NB4 (cell line): ENCODE measurements at places on chromosomes 12 and 14.
A peak's percentile ranks its signal among the peaks of the same experiment; 100 is the strongest.

GRCh38 chr14:99164712-99165111 lies 107.3 kb downstream of the BCL11B start:
- no peak for DNase-seq

DNA sequence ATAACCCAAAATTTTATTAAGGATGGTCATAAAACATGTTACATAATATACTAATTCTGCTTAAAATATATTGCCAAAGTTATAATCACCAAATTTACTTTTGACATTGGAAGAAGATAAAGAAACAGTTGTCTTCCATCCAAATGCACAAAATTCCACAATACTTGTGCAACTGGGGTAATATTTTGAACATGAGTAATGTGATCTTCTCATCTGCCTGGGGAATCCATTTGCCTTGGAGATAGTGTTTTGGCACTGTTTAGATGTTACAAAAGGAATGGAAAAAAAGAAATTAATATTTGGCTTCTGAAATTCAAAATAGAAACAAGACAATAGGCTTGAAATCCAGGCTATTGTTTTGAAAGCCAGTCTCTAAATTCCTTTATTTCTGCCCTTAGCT lies 9.1 kb downstream of the GPR19 start:
- no peak for DNase-seq

- DNase-seq, result peak; percentile 94
Observed at GRCh38 chr12:124655698-124656516, 88.5 kb upstream of the NCOR2 start.

DNA sequence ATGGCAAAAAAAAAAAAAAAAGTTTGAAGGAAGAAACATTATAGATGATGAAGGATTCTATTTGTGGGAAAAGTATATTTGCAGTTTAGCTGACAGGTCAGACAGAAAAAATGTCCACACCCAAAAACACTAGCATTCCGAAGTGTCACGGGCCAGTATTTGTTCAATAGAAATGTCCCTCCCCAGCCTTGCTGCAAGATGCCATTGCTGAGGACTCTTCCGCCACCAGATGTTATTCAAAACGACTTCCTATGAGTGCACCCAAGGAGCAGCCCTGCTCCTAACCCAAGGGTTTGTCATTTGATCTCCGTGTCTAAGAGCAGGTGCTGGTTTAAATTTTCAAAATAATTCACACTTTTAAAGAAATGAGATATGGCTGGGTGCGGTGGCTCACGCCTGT lies 163.1 kb downstream of the GCH1 start:
- DNase-seq, result no peak

DNA sequence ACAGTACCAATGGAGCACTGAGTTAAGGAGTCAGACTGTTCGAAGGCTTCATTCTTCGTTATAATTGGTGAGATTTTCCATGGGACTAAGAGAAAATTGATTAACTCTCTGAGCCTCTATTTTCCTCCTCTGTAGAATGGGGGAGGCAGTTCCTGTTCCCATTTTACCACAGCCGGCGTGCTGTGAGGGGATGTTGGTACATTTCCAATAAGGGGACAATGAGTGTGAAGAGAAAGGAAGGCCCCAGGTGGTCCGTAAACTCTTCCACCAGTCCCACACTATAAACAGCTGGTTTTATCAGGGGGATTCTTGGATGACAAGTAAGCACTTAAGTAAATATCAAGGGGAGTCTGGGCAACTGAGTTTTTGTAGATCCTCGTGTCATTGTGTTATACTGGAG lies 109.9 kb downstream of the DAD1 start:
- DNase-seq, result no peak

DNA sequence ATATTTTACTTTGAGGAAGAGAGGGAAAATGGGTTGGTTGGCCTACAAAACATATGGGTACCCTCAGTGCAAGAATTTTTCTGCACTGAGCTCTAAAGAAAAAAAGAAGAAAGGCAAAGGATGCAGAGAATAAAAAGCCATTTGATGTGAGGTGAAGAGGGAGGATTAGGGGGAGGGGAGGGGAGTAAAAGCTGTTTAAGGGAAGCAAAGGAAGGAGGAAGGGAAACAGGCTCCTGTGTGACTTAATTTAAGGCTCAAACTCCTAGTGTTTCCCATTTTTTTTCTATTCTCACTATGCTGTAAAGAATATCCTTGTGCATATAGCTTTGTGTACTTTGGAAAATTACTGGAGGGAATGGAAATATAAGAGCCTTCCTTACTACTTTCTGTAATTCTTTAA lies 78.7 kb downstream of the NKX2-1 start:
- DNase-seq, result no peak

GRCh38 chr12:49671031-49671765 lies 36.0 kb downstream of the FMNL3 start:
- peak; percentile 69 for DNase-seq

DNA sequence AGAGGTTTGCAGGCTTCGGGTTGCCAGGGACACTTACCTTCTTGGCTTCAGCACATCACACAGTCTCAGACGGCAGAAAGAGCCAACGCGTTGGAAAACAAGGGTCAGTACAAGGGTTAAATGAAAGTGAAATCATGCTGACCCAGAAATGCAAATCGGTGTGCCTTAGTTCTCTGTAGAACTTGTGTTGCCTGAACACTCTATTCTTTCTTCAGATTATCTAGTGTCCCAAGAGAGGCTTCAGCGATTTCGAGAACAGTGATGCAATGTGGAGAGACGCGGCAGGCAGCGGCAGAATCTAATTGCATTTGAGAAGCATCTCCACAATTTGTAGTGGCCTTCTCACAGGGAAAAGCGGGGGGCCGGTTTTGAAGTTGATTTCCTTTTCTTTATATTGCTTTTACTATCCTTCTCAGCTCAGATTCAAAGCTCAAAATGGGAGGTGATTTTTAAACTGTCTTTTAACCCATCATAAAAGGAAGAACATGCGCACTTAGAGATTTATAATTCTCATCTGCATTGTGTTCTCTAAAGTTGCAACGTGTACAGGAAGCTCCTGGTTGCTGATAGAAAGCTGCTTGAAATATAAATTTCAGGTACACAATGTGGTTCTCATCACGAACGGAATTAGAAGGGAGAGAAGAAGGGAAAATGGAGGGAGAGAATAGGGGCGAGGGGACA lies 67.8 kb upstream of the EGLN3 start:
- DNase-seq, result peak; percentile 46

DNA sequence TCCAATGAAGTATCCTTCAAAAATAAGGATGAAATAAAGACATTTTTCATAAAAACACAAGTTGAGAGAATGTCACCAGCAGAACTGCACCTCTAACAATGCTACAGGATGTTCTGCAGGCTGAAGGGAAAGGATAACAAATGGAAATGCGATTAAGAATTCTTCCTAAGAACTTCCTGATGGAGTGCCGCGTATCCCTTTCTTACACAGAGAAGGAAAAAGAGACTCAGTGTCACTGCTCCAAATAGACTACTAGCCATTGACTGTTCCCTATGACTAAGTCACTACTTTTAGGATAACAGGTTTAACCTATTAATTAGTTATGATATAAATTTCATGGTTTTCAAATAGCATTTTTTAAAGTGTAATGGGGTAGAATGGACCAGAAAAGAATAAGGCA lies 3.2 kb downstream of the ANO2 start:
- no peak for DNase-seq

GRCh38 chr12:47741340-47741703 lies 16.0 kb upstream of the ENDOU start:
- DNase-seq, result peak; percentile 65

DNA sequence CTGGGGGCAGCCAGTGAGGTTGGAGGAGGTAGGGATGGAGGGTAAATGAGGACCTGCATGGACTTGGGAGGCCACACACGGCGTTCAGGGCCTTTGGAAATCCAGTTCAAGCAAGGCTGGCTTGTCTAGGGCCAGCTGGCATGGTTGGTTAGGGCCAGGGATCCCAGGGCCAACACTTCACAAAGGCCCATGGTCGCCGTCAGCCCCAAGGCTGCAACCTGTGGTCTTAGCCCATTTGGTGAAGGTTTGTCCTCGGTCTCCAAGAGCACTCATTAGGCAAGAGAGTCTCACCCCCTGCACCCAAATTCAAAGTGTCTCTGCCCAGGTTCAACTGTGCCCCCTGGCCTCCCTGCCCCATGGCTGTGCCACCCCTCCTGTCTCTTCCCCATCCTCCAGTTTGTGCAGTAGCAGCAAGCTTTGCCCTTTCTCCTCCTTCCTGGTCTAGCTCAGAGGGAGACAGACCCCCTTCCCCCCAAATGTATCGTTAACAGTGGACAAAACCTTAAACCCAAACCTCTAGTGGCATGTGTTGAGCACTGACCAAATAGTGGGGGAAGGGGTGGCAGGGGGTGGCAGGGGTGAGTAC lies 94.1 kb downstream of the NINJ2 start:
- no peak for DNase-seq

GRCh38 chr14:100434911-100435438 lies 111.8 kb downstream of the SLC25A47 start:
- DNase-seq, result no peak

GRCh38 chr12:44509471-44509870 lies 366.6 kb downstream of the NELL2 start:
- DNase-seq, result no peak

DNA sequence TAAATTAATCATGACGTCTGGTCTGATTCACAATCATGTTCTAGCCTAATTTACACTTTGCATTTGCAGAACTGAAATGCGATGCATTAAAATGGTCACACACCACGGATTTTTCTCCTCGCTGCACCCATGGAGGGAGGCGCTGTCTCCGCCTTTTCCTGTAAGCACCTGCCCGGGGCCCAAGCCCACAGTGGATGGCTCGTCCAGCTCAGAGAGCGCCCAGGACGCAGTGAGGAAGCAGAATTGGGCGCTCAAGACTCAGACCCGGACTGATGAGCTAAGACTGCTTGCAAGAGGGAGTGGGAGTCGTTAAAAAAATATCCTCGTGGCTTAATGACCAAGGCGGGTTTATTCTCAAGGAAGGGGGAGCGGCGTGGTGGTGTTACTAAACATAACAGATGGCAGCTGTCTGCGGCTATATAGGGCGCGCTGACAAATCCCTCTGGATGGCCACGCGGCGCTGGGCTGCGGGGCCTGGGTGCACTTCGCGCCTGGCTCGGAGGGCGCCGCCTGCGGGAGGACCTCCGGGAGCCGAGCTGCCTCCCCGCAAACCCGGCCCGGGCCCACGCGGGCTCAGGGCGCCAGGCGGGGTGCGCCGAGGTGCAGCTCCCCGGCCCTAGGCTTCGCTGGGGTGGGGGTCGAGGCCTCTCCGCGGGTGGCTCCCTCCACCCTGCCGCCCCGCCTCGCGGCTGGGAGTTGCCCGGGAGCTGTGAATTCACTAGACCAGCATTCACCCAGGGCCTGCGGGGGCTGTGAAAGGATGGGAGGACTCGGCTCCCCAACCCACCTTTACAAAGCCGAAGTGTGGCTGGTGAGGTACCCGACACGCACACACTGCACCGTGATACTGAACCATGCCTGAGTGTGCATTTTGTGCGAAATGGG lies 78.7 kb downstream of the PPM1A start:
- DNase-seq, result peak; percentile 36

- peak; percentile 7 for DNase-seq
Observed at GRCh38 chr14:86055512-86056075, 525.6 kb downstream of the FLRT2 start.

GRCh38 chr14:32206552-32206951 lies 3.5 kb upstream of the RNU6-8 start:
- DNase-seq, result no peak

DNA sequence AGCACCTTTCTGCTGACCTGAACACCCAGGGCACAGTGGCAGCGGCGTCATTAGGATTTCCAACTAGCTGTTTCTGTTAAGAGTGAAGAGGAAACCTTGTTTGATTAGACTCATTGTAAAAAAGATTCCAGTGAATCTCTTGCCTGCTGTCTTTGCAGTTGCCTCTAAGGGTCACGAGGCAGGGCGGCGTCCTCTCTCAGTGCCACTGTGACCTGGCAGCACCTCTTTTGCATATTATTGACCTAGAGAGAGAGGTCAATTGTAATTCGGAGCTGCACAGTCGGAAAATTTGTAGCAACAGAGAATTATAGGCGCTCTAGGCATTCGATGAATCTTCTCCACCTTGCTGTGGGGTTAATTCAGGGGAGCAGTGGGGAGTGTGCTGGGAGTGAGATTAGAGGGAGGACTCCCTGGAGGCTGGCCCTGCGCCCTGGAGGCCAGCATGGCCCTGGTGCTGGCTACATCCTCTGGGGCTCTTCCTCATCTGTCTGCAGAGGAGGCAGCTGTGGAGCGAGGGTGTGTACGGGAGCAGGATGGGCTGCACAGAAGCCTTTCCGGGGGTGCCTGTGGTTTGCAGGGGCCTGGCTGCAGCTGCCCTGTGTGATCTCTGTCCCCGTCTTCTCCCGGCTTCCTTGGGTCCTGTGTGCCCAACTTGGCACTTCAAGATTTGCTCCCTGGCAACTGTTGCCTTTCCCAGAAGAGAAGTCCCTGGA lies 14.3 kb downstream of the PACS2 start:
- DNase-seq, result peak; percentile 39

DNA sequence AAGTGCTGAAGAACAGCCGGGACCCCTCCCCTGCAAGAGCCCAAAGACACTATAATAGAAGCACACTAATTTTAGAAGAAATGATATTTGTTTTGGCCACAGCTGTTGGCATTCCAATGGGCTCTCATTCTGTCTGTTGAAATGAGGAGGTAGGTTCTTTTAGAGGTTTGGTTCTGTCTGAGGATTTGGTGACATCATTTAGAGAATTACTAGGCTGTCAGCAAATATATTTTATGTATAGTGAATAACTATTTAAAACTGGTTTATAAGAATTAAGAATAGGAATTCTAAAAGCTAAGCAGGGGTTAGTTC lies 200.7 kb upstream of the SLC38A2 start:
- DNase-seq, result no peak

GRCh38 chr12:45406988-45407850 lies 191.3 kb downstream of the ANO6 start:
- DNase-seq, result no peak
